ENCODE measurements at places on chromosomes 1 and 21.

GRCh38 chr1:62840555-62840954 lies 56.6 kb downstream of the ATG4C start:
- DNase-seq: no peak

GRCh38 chr1:93749894-93750301 lies 68.3 kb upstream of the BCAR3 start:
- no peak for DNase-seq

DNA sequence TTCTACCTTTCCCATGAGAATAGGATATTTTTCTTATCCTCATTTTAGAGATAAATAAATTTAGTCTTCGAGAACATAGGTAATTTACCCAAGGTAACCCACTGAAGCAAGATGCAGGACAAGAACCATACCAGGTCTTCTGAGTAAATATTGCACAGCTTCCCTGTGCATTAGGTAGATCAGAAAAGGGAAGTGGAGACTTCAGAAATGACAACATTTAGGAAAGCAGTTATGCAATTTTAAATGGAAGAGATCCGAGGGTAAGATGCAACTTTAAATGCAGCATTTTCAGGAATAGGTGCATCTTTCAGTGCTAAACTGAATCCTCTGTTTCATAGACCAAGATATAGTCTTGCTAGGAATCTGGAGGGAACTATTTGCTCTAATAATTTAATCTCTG lies 206.4 kb upstream of the SGIP1 start:
- DNase-seq: no peak

- DNase-seq: no peak
Measured at GRCh38 chr1:229554886-229555621, 3.5 kb downstream of the ABCB10 start.

GRCh38 chr1:179128520-179128919 lies 46.6 kb downstream of the TOR3A start:
- no peak for DNase-seq

GRCh38 chr1:109622895-109623294 lies 3.3 kb downstream of the AMPD2 start:
- no peak for DNase-seq

- no peak for DNase-seq
Measured at GRCh38 chr1:161439280-161440232, 65.7 kb upstream of the FCGR2A start.

DNA sequence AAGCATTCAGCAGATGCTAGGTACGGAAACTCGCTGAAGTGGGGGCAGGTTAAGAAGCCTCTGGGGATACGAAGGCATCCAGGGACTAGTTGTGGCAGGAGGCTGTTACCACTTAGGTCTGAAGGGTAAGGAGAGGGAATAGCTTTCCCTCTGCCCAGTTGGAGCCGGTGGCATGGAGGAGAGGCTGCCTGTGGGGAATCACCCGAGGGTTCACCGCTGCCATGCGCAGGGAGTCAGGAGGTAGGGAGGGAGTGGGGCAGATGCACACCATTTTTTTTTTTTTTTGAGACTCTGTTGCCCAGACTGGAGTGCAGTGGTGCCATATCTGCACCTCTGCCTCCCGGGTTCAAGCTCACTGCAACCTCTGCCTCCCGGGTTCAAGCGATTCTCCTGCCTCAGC lies 6.1 kb downstream of the PCSK9 start:
- no peak for DNase-seq

DNA sequence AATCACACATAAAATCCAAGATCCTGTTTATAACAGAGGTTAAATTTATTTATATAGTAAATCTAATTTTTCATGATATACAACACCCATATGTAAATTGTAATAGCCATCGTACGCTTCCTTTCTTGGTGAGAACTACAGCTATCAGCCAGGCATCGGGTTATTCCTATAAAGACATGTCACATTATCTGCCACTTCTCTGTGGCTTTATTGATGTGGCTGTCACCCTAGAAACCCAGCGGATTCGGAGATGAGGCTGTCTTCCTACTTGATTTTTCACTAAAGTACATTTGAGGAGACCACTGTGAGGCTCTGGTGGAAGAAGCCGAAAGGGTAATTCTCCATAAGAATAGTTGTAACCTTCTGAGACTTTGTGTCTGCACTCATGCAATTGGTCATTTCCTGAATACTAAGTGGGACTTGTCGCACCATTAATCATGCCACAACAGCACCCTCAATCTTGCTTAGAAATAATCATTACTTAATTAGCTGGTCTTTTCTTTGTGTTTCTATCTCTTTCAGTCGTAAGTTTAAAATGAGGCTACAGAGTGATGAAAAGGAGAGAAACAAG lies 106.0 kb downstream of the NTNG1 start:
- no peak for DNase-seq

DNA sequence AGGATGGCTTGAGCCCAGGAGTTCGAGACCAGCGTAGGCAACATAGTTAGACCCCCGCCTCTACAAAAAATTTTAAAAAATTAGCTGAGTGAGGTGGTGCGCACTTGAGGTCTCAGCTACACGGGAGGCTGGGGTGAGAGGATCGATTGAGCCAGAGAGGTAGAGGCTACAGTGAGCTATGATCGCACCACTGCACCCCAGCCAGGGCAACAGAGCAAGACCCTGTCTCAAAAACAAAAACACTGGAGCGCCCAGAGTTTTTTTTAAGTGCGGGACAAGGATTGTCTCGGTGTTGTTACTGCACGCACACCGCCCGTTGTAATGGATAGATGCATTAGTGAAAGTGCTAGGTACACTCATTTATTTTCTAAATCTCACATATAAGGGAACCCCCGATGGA lies 37.1 kb downstream of the PIK3CD start:
- no peak for DNase-seq

DNA sequence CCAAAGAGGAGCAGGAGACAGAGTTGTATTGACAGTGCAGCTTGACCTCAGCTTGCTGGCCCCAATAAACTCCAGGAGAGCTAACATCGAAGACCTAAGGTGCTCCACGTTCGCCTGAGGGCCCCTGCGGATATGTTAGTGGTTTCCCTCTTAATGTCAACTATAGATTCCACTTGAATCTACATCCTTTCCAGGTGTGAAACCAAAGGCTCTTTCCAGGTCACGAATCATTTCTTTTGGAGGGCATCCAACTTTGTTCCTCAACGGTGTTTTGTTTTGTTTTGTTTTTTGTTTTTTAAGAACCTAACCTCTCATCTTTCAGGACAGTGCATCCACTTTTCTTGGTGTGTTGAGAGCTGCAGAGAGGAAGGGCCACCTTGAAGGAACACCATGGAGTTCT lies 267.6 kb upstream of the SGIP1 start:
- no peak for DNase-seq
